ENCODE measurements at places on chromosomes 5 and 9. TPM values are rescaled to one million over a fixed set of nuclear protein-coding genes. Genes with fewer than 3 reads are reported as not detected.
A peak's percentile ranks its signal among the peaks of the same experiment; 100 is the strongest.

The SQSTM1 gene
- 917 TPM for polyA plus RNA-seq

The MZB1 gene
- polyA plus RNA-seq = 0.25 TPM

The TAF1L gene
- polyA plus RNA-seq = not detected

DNA sequence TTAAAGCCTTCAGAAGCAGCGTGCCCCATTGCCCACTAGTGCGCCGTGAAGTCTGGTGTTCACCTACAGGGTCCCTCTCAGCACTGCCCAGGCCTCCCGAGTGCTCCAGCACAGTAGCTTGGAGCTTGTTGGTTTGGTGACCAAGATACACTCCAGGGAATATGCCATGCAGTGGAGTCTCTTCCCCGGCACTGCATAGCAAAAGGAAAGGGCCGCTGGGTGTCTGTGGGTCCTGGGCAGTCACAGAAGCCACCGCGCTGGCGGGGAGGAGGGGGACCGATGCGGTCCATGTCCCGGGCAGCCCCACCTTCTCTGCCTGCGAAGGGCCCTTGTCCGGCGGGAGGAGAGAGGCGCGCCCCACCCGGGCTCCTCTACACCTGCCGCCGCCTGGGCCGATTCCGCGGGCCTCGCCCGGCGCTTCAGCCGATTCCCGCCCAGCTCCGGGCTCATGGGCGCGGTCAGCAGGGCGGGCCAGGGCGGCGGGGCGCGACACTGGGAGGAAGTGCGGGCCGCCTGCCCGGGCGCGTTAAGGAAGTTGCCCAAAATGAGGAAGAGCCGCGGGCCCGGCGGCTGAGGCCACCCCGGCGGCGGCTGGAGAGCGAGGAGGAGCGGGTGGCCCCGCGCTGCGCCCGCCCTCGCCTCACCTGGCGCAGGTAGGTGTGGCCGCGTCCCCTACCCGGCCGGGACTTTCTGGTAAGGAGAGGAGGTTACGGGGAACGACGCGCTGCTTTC, at the start of gene SYK:
SYK (plus strand) TSS at position 579 of the 732 bp plus-strand sequence. CDS start 42,080 bp downstream, outside the sequence.
- H3K36me3 ChIP-seq = no peaks in the 10 kb centered on the region
- H3K4me3 ChIP-seq = peak within 1 kb of the TSS; percentile 57
- no peak within 1 kb of the TSS for H3K27ac ChIP-seq

DNA sequence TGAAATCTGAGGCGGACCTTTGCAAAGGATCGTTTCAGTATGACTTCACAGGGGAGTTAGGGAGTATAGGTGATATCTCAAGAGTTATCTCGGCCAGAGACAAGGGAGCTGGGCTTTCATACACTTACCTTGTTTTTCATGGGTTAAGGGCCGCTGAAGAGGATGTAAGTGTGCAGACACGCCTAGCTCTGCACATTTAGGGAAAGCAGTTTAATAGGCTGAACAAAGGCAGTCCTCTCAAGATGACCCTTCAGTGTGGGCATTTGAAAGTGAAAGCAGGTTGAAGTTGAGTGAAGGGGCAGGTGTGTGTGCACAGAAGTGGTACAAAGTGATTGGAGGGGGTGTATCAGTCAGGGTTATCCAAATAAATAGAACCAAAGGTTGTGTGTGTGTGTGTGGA, 33.1 kb upstream of the PRXL2C start:
- no peaks in the 10 kb centered on the region for H3K36me3 ChIP-seq
- H3K27ac ChIP-seq = peak overlapping the region; percentile 36
- DNase-seq = no peak

- H3K27me3 ChIP-seq = no peaks in the 10 kb centered on the region
- H3K36me3 ChIP-seq = no peaks in the 10 kb centered on the region
- no peak overlapping the region for H3K27ac ChIP-seq
- DNase-seq = no peak
- H3K4me1 ChIP-seq = no peaks in the 10 kb centered on the region
These were observed 203.3 kb downstream of the ADAMTS12 start for GRCh38 chr5:33688526-33688925.

DNA sequence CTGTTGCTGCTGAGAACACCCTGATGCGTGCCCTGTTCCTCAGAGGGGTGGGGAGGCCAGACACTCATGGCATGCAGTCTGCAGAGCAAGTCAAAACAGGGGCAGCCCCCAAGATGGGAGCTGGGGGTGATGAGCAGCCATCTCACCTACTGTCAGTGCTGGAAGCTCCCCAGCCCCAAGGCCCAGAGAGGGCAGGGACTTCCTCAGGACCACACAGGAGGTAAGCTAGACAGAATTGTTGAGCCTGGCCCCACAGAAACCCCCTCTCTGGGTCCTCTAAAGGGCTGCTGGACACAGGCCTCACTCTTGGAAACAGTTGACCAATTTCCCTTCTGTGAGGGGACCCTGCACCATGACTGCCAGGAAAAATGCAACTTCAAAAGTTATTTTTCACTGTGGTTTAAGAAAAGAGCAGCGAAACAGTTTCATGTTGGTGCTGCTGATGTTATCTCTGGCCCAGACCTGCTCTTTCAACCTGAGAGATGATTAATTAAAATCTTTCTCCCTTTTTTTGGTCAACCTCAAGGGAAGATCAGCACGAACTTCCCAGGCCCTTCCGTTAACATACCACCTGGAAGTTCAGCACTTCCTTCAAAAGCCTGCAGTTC, 9.6 kb downstream of the CSF2 start:
- no peak overlapping the region for H3K4me3 ChIP-seq
- H3K36me3 ChIP-seq = no peaks in the 10 kb centered on the region

GRCh38 chr9:114096041-114096511, 3.0 kb downstream of the KIF12 start:
- no peaks in the 10 kb centered on the region for H3K36me3 ChIP-seq
- H3K4me3 ChIP-seq = no peak overlapping the region
- no peaks in the 10 kb centered on the region for H3K27me3 ChIP-seq
- no peak overlapping the region for H3K27ac ChIP-seq
- H3K4me1 ChIP-seq = no peaks in the 10 kb centered on the region

DNA sequence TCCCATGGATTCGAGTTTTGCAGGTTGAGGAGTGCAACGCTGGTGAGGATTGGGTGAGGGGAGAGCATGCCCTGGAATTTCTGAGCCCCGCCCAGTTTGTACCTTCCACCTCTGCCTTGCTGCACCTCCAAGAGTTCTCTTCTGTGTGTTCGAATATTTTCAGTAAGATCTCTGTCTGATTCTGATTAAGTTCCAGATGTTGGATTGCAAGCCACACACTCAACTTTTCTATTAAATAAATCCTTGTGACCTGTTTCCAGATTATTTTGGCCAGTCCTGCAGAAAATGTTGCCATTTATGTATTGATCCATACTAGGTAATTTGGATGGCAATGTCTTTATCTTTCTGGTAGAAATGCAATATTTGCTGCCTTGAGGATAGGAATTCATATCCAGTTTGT, 54.1 kb downstream of the IL31RA start:
- H3K27me3 ChIP-seq = no peaks in the 10 kb centered on the region
- no peaks in the 10 kb centered on the region for H3K36me3 ChIP-seq
- DNase-seq = no peak
- peaks cover 12% of the 10 kb centered on the region for H3K4me1 ChIP-seq
- no peak overlapping the region for H3K27ac ChIP-seq
- H3K4me3 ChIP-seq = no peak overlapping the region

DNA sequence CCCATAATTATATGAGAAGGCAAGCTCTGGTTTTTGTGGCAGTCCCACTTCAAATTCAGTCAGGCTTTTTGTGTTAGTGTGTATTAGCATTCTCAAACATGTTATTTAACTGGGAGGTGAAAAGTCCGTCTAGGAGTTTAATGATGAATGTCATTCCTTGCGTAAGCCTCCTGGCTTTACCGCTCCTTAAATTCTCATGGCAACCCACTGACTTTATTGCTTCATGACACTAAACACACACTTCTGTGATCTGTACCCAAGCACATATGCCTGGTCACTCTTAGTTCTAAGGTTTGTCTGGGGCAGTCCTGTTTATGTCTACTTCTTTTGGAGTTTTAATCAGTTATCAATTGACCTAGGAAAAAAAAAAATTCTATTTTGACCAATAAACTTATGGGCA, 677.9 kb upstream of the DMAC1 start:
- no peaks in the 10 kb centered on the region for H3K36me3 ChIP-seq
- H3K4me3 ChIP-seq = no peak overlapping the region
- DNase-seq = no peak
- no peak overlapping the region for H3K27ac ChIP-seq
- H3K27me3 ChIP-seq = no peaks in the 10 kb centered on the region
- H3K4me1 ChIP-seq = no peaks in the 10 kb centered on the region

DNA sequence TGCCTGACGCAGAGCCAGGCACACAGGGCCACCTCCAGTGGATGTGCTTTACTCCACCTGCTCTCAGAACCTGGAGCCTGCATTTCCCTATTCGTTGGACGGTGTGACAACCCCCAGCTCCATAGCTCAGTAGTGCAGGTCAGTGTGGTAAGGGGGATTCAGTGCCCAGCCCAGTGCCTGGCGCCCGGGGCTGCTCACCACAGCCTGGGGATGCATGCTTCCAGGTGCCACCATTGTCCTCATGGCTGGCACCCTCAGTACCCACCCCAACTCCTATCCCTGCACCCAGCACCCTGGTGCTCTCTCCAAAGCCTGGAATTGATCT, 32.8 kb upstream of the ADAMTS2 start:
- DNase-seq = no peak
- H3K36me3 ChIP-seq = no peaks in the 10 kb centered on the region
- no peak overlapping the region for H3K4me3 ChIP-seq
- H3K27ac ChIP-seq = no peak overlapping the region
- no peaks in the 10 kb centered on the region for H3K27me3 ChIP-seq

- DNase-seq = peak; percentile 57
- H3K27ac ChIP-seq = no peak overlapping the region
- peak overlapping the region; percentile 62 for H3K4me3 ChIP-seq
- no peaks in the 10 kb centered on the region for H3K36me3 ChIP-seq
These were observed 1.7 kb upstream of the PTPN3 start for GRCh38 chr9:109499631-109500410.

DNA sequence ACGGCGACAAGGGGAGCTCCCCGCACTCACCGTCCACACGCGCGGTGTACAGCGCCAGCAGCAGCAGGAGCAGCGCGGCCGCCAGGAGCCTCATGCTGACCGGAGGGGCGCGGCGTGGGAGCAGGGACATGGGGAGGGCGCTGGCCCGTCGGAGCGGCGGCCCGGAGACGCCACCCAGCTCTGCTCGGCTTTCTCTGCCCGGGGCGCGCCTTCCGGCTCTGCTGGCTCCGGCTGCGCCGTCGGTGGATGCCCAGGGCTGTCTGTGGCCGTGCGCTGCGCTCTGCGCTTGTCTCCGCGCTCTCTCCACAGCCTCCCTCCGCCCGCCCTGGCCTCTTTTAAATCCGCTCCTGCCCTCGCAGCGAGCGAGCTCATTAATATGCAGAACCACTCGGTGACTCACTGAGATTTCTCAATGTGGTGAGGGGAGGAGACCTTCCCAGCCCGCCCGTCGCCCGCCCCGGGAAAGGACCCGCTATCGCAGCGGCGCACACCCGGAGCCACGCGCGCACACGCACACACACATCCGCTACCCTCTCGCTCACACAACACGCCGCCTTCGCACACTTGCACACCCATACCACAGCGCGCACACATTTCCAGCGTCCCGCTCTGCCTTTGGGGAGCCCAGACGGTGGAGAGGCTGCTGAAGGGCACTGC, at the start of gene CXCL14:
CXCL14 (minus strand) TSS at position 307 of the 657 bp plus-strand sequence; CDS start at position 94, 213 bp downstream.
- peak; percentile 47 for DNase-seq
- H3K27ac ChIP-seq = no peak within 1 kb of the TSS
- H3K36me3 ChIP-seq = no peaks in the 10 kb centered on the region
- H3K4me3 ChIP-seq = peak within 1 kb of the TSS; percentile 57

- no peaks in the 10 kb centered on the region for H3K4me1 ChIP-seq
- DNase-seq = peak; percentile 80
- H3K27me3 ChIP-seq = no peaks in the 10 kb centered on the region
These were observed 4.6 kb downstream of the EPB41L4B start for GRCh38 chr9:109316207-109316640.

- no peaks in the 10 kb centered on the region for H3K36me3 ChIP-seq
- no peak for DNase-seq
- H3K4me1 ChIP-seq = no peaks in the 10 kb centered on the region
- H3K27me3 ChIP-seq = peaks cover 1% of the 10 kb centered on the region
These were observed 533.3 kb downstream of the ACTL7B start for GRCh38 chr9:108322326-108323098.

DNA sequence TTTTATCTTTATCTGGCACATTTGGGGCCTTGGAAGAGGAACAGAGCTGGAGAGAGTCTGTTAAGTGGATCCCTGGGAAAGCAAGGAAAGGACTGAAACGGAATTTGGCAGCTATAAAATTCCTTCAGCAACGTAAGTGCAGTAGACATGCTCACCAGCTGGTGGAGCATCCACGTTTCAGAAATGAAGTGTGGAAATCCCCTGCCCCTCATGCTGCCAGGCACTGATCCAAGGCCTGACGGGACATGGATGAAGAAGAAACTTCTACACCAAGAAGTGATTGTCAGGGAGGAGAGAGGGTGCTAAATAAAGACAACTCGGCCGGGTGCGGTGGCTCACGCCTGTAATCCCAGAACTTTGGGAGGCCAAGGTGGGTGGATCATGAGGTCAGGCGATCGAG, 209.3 kb downstream of the ROR2 start:
- no peaks in the 10 kb centered on the region for H3K4me1 ChIP-seq
- H3K27me3 ChIP-seq = no peaks in the 10 kb centered on the region
- H3K36me3 ChIP-seq = no peaks in the 10 kb centered on the region
- H3K4me3 ChIP-seq = no peak overlapping the region
- no peak for DNase-seq

DNA sequence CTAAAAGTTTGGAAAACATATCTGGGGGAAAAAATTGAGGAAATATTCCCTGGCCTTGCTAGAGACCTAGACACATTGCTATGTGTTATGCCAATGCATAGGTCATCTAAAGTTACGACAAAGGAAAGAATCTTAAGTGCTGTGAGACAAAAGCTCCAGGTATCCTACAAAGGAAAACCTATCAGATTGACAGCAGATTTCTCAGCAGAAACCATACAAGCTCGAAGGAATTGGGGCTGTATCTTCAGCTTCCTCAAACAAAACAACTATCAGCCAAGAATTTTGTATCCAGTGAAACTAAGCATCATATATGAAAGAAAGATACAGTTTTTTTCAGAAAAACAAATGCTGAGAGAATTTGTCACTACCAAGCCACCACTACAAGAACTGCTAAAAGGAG, 234.4 kb downstream of the CDH18 start:
- no peak overlapping the region for H3K4me3 ChIP-seq
- no peaks in the 10 kb centered on the region for H3K4me1 ChIP-seq
- no peaks in the 10 kb centered on the region for H3K36me3 ChIP-seq
- no peak overlapping the region for H3K27ac ChIP-seq
- DNase-seq = no peak
- no peaks in the 10 kb centered on the region for H3K27me3 ChIP-seq

DNA sequence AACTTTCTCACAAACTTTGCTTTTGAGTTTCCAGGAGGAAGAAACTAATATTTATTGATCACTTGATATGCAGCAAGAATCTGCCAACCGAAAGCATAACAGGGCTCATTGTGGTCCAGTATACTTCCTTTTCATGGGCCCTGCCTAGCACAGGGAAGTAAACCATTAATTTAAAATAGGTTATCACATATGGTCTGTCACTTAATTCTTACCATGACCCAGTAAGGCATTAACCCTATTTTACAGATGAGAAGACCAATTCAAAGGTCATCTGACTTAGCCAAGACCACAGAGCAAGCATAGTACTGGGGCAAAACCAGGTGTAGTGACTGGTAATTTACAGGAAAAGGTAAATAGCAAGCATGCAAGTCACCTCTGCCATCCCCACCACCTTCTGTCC, 336.9 kb upstream of the DMAC1 start:
- no peak overlapping the region for H3K27ac ChIP-seq
- H3K4me3 ChIP-seq = no peak overlapping the region
- no peaks in the 10 kb centered on the region for H3K36me3 ChIP-seq
- no peak for DNase-seq

- no peaks in the 10 kb centered on the region for H3K27me3 ChIP-seq
- H3K4me3 ChIP-seq = no peak overlapping the region
- no peak overlapping the region for H3K27ac ChIP-seq
- no peaks in the 10 kb centered on the region for H3K4me1 ChIP-seq
- no peaks in the 10 kb centered on the region for H3K36me3 ChIP-seq
- peak; percentile 27 for DNase-seq
These were observed 244.6 kb downstream of the CACNA1B start for GRCh38 chr9:138122201-138122600.
